GM10248 (cell line): ENCODE measurements at places on chromosomes 2 and 18.

GRCh38 chr18:27175245-27175644, 9.9 kb downstream of the CHST9 start:
- no peak for DNase-seq

DNA sequence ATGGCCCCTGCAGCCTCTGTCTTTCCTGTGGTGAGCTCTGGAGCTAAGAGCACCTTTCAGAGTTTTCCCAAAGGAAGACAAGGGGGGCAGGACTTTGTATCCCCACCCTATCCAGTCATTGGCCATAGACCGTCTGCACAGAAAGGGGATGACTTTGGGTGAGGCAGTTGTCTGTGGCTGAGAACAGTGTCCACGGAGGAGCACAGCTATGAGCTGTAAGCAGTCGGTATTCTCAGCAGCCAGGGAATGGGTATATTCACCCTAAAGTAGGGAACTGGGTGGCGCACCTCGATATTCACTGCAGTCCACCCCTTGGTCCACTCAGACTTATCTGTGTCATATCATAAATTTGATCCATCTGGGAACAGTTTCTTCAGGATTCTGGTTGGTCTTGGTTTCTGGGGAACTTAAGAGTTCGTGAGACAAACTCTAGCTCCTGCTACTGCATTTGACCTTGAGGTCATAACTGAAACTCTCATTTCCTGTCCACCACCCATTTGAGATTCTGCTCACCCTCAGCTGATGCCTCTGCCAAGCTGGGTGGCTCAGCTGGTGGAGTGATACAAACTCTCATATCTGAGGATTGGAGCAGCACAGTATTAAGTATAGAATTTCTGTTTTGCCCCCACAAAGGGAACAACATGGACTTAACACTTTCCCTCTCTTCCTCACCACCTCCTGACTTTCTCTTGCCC, 45.2 kb upstream of the SCG2 start:
- peak; percentile 14 for DNase-seq

GRCh38 chr18:3612315-3612714, 162.3 kb downstream of the TGIF1 start:
- no peak for DNase-seq

DNA sequence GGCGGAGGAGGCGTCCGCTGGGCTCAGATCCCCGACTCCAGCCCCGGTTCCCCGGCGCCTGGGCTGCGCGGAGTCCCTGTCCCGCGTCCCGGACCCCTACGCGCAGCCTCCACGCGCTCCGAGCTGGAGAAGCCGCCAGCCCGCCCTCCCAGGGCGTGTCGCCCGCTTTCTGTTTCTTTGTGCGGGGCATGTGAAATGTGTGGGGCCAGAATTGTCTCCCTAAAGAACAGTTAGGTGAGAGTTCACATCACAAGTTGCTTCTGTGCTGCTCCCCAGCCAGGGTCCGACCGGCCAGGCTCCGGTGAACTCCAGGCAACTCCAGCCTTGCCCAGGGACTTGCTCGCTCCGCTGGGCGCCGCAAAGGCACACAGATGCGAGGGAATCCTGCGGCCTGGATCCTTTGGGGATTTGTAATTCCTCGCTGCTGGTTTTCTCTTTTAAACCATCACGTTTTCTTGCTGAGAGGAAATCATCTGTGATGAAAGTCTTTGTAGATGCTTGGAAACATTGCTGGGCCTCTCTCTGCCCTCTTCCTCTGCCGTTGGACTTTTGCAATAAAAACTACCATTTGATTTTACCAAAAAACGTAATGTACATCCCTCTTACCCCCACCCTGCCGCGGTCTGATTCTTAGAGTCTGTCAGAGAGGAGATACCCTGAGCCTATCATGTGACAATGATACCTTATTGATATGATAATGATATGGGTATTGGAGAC, 631 bp downstream of the GYPC start:
- DNase-seq = peak; percentile 63

DNA sequence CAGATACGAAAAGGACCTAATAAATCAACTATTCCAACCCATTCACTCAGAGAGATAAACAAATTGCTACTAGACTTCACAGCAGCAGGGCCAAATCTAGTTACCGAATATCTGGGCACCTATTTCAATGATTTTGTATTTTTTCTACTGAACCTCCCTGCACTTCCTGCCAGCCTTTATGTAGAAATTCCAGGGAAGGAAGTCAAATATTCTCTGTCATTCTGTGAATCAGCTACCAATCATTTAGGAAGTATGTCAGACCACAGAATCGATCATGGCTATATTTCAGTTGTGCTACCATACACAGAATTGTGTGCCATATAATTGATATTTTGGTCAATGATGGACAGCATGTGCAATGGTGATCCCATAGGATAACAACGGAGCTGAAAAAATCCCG, 109.6 kb upstream of the SPOPL start:
- DNase-seq = no peak

GRCh38 chr18:63924551-63924950, 16.8 kb downstream of the SERPINB10 start:
- DNase-seq = no peak

GRCh38 chr2:174666845-174667244, 69.2 kb upstream of the WIPF1 start:
- no peak for DNase-seq

DNA sequence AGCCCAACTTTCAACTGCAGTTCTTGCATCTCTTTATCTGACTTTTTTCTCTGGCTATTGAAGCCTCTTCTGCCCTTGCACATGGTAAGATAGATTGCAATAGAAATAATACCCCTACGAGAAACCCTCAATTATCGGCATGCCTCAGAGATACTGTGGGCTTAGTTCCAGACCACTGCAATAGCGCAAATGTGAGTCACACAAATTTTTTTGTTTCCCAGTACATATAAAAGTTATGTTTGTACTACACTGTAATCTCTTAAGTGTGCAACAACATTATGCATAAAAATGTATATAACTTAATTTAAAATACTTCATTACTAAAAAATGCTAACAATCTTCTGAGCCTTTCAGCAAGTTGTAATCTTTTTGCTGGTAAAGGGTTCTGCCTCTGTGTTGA, 124.7 kb downstream of the PDE1A start:
- no peak for DNase-seq

- no peak for DNase-seq
These were observed 60.6 kb downstream of the CCDC93 start for GRCh38 chr2:117953231-117953630.

DNA sequence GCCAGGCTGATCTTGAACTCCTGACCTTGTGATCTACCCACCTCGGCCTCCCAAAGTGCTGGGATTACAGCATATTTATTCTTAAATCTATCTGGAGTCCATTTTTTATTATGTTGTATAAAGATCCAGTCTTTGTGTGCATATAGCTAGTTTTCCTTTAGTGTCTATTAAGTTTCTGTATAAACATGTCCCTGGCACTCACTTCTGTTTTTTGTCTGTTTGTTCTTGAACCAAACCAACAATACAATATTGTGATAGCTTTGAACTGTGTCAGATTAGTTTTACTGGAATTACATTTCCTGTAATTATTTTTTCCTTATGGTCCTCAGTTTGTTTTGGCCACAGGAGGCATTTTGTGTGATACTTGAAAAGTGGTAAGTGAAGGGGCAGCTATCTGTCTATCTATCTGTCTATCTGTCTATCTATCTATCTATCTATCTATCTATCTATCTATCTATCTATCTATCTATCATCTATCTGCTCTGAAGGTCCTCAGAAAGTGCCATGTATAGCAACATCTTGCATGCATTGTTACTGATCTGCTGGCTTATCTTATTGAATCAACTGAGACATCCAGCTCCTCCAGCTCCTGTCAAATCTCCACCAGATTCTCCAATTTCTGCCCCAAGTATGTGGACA, 70.9 kb upstream of the ACVR1 start:
- no peak for DNase-seq

DNA sequence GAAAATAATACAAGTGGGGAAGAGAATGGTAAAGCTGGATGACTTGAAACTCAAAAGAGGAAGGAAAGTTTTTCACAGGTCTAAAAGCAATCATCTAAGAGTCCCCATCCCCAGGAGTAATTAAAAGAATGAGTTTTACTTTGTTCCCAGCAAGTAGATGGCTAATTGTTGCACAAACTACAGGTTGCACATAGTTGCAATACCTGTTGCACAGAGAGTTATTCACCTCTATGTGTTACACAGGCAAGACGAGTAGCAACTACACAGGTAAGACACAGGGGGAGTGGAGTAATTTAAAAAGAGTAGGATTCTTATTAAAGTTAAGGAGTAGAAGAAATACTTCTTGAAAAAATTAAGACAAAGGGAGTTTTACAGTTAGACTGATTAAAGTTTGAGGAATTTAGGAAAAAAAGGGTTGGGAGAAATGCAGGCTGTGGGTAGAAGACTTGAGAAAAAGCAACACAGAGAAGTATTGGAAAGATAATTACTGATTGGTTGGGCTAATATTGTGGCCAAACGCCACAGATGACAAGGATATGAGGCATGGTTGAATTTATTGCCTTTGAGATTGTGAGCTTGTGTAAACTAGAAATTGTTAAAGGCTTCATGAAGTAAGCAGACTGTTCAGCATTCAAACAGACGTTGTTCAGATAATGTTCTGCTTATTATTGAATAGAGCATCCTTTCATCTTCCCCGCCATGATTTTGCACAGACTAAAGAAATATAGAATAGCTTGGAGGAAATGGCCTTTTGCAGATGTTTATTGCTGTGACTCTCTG, 699.3 kb downstream of the NR4A2 start:
- no peak for DNase-seq

DNA sequence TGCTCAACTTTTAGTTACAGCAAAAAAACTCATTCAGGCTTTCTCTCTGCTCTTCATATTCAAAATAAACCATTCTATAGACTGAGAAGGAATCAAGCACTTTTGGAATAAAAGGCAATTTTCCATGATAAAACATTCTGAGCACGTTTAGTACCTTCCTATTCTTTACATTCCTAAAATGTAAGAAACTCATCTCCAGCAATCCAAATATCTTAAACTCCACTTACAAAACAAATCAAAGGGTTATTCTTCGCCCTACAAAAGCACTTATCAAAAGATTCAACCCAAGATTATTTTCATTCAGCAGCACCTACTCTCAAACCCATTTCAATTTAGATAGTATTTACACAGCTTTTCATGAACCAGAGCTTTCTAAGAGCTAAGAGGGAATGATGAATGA, 2.9 kb upstream of the LGALSL start:
- no peak for DNase-seq

GRCh38 chr2:126906781-126907180, 8.1 kb downstream of the TEX51 start:
- DNase-seq = no peak

GRCh38 chr18:55097456-55098170, 138.4 kb upstream of the CCDC68 start:
- no peak for DNase-seq

DNA sequence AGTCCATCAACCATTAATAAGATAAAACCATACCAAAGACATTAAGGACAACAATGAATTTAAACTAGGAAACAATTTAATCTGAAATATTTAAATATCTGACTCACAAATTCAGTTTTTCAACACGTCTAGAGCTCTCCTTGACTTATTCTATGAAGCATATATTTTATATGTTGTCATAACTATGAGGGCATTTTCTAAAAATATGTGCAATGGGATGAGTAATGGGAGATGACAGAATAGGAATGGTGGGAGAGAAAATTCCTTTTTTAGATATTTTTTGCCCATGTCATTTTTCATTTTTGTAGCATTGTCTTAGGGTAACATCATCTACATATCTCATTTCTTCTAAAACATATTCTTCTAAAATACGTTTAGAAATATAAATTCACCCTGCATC, 79.2 kb upstream of the CDH2 start:
- no peak for DNase-seq

DNA sequence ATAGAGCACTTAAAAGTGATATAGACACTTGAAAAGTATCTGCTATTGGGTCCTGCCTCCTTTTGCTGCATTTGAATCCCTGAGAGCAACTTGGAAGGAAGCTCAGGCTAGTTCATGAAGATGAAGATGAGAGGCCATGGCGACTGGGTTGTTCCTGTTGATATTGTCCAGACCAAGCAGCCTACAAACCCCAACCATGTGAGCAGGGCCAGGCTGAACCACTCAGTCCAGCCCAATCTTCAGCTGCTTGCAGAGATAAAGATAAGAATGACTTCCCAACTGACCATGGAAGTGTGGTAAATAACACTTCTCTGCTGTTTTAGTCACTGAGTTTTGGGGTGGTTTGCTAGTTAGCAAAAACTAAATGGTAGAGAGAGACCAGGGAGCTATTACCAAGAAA, 417.6 kb downstream of the SOX11 start:
- DNase-seq = no peak

DNA sequence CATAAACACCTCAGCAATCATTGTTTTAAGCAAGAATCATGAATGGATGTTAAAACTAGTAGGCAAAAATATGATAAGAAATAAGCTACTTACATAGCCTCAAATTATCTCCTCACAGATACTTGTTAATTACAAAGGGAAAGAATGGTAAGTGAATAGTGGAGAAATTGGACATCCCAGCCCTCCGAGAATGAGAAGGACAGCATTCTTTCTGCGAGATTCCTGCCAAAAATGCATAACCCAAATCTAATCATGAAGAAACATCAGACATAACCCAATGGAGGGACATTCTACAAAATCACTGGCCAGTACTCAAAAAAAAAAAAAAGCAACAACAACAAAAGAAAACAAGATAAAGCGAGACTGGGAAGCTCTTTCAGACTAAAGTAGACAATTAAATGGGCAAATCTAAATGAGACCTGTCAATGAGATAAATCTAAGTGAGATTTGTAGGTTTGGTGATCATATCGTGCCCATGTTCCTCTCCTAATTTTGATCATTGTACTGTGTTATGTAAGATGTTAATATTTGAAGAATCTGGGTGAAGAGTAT, 57.9 kb upstream of the GLI2 start:
- DNase-seq = no peak

DNA sequence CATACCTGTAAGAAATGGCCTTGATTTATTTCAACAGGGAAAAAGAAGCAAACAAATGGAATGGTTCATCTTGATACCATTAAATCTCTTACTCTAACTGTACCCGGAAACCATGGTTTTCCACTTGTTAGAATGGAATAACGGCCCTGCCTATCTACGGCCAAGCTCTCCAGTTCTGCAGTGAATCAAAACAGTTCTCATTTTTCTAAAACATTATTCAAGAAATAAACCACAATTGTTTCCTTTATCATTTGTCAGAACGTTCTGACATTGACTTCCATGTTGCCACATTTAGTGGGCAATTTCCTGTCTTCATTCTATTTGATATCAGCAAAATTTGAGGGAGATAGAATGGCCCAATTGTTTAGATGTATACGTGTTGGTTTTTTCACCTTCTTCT, 118.8 kb upstream of the CDH19 start:
- DNase-seq = no peak

DNA sequence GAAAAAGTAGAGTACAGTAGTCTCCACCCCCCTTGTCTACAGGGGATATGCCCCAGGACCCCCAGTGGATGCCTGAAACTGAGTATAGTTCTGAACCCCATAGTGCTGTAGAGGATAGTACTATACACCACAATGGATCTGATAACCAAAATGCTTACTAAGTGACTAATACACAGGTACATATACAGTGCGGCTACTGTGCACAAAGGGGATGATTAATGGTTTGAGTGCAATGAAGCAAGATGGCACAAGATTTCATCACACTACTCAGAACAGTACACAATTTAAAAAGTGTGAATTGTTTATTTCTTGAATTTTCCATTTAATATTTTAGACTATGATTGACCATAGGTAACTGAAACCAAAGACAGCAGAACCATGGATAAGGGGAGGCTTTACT, 446.9 kb upstream of the NRP2 start:
- no peak for DNase-seq

GRCh38 chr2:5986801-5987787, 294.9 kb downstream of the SOX11 start:
- DNase-seq = no peak

- DNase-seq = no peak
These were observed 83.5 kb upstream of the CCDC195 start for GRCh38 chr2:224799691-224800090.

- DNase-seq = no peak
These were observed 44.6 kb downstream of the CD8B2 start for GRCh38 chr2:106531676-106532214.
